Activated CD4-positive, alpha-beta T cell treated with anti-CD3 and anti-CD28 coated beads for 1 hour (primary cell): ENCODE measurements at places on chromosomes 5 and 9.

DNA sequence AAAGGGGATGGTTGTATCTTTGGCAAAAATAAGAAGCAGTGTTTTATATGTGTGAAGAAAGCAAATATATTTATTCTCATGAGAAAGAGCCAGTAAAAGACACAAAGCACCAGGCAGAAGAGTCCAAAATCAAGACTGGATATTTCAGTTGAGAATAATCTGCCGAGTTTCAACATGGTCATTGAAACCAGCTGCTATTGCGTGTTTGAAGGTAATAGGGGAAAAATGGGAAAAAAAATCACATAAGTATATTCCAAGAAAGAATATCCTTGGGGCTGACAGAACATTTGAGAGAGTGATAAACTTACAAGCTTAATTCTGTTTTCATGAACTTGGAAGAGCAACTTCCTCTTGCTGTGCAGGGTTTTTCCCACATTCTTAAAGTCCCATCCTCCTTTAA, 79.9 kb downstream of the ISOC1 start:
- DNase-seq = no peak

DNA sequence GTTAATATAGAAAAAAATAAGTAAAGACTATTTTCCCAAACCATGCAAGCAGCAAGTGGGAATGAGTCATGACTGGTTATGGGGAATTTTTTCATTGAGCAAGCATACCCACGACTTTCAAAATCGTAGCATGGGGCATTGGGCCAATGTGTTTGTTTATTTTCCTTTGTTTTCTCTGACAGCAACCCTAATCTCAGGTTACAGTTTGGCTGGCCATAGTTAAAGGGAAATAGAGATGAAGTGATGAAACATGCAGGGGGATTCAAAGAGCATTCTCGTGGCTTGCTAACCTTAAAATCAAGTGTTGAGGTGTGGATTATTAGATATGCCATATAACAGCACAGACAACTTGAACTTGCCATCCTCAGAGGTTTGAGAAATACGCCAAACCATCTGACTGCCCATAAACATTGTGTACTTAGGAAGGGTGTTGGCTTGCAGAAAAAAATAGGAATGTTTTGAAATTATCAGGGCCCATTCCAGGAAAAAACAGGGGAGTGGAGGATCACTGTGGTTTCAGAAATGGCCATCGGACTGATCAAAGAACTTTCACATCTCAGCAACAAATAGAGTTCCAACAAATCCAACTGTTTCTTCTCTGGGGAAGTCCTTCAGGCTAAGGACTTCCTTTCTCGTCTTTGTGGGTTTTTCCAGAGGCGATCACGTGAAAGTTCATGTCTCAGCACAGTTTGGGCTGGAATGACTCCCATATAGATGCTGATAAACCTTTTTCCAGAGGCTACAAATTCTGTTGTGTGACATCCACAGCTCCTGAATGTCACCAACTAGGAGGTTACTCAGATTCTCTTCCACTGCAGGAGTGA, 259.1 kb downstream of the SYK start:
- no peak for DNase-seq

DNA sequence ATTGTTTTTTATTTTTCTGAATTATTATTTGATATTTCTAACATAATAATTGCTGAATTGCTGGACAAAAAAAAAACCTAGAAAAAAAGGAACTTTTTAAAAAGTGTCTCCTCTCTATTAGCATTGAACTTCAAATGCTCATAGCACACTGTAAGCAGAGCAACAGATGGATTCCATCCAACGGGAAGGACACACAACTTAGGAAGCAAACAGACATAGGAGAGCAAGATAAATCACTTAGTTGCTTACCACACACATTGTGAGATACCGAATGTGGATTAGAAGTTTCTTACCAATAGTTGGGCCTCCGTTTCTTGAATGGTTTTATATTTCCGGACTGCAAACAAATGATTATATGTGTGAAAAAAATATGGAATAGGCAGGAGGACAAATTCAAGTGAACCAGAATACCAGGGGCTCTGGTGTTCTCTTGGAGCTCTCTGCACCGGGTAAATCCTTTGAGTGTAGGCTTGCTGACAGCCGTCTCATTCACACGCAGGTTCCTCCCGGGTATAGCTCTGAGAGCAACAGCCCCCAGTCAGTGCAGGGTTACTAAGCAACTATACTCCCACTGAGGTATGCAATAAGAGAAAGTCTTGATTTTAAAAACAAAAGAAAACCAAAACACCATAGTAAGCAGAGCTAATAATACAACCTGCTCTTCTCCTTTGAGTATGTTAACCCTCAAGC, 217.6 kb downstream of the TMEM167A start:
- no peak for DNase-seq

DNA sequence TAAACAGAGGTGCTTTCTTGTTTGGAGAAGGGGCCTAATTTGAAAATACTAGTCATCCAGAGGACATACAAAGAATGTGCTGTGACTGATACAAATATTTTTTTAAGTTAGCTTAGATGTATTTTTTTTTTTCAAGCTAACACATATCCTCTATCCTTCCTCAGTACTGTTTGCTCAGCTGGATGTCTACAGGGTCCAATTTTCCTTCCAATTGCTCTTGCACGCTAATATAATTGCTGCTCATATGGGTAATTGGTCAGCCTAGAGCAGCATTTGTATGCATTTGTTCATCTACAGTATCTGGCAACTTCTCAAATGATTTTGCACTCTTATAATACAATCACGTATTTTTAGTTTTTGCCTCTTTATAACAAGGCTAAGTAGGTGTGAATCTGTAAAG, 84.7 kb downstream of the ZDHHC21 start:
- DNase-seq = no peak

DNA sequence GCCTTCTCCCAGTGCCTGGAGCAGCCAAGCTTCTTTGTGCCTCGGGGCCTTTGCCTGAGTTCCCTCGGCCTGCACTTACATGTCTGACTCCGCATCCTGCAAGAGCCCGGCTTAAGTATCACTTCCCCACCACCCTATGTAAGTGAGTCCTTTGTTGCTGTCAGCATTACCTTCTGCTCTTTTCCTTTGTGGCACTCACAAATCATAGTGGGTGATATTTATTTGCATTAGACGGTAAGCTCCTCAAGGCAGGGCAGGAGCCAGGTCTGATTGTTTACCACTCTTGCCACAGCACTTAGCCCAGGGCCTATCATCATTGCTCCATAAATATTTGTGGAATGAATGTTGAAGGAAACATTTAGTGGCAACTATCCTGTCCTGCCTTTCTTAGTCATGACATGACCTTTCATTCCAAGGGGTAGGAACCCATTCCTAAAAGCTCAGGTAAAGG, 4.8 kb downstream of the GM2A start:
- DNase-seq = no peak

DNA sequence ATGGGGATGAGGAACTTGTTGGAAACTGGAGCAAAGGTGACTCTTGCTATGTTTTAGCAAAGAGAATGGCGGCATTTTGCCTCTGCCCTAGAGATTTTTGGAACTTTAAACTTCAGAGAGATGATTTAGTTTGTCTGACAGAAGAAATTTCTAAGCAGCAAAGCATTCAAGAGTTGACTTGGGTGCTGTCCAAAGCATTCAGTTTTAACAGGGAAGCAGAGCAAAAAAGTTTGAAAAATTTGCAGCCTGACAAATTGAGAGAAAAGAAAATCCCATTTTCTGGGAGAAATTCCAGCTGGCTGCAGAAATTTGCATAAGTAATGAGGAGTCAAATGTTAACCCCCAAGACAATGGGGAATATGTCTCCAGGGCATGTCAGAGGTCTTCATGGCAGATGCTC, 682.3 kb upstream of the ST8SIA4 start:
- no peak for DNase-seq

DNA sequence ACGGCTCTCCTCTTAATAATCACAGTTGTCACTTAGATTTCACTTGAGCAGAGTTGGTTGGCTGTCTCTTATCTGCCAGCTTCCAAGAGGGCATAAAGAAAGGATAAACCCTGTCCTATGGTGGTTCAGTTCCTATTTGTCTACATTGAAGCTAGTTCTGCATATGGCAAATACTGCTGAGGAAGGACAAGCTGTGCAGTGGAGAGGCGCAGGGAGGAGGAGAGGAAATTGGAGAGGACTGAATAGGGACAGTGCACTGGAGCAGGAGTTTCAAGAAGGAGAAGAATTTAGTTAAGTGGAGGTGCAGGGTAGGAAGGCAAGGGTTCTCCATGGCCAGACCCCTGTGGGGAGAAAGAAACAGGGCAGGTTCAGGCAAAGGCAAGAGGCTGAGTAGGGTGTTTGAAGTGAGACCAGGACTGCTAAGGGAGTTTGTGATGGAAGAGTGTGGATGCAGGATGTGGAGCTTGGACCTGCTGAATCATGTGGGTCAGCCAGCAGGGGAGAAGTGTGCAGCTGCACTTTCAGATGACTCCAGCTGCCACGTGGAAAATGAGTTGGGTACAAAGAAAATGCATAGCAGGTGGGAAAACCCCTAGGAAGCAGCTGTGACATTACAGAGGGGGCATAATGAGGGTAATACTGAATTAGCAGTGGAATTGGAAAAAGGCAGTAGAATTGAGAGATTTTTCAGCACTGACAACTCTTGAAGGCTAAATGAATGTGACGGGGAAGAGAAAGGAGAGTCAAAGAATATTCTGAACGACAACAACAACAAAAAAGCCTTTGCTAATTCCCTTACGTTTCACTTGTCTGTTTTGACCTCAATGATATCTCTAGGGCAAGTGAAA, 66.8 kb downstream of the MAMDC2 start:
- no peak for DNase-seq

DNA sequence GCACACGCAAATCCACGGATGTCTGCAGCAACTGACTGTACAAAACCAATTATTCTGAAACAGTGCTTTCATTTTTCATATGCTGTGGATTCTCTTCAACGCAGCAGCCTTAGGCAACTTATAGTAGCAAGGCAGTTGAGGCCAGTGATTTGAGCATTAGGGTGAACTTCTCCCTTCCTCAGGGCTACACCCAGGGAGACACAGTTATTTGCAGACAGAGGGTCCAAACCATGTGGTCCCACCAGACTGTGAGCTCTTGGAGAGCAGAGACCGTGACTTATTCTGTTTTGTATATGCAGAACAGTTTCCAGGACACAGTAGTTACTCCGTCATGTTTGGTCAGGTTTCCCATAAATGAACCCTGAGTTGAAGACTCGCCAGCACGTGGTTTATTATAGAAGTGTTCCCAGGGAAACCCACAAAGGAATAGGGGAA, 19.0 kb upstream of the WHRN start:
- no peak for DNase-seq

DNA sequence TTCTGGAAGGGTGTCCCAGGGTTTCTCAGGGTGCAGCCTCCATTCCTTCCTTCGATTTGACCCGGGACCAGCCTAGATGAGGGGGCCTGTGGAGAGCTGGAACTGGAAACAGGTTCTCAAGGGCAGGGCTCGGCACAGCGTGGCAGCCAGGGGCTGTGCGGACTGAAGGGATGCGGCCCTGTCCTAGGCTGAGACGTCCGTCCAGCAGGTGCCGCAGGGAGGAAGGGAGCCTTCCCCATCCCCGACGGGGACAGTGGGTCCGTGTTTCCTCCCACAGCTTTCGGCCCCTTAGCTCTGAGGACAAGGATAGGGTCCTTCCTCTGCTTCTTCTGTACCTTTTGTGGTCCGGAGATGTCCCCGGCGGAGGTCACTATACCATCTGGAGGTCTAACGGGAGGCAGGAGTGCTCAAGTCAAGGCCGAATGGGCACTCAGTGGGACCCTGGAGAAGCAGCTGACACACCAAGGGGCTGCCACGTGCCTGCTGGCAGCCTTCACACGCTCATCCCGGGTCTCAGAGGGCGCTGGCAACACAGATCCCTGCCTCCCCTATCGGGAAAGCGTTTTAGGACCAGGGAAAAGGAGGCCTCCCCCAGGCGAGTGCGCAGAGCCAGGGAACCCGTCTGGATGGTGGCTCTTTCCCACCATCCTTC, 49.9 kb downstream of the USP20 start:
- no peak for DNase-seq

DNA sequence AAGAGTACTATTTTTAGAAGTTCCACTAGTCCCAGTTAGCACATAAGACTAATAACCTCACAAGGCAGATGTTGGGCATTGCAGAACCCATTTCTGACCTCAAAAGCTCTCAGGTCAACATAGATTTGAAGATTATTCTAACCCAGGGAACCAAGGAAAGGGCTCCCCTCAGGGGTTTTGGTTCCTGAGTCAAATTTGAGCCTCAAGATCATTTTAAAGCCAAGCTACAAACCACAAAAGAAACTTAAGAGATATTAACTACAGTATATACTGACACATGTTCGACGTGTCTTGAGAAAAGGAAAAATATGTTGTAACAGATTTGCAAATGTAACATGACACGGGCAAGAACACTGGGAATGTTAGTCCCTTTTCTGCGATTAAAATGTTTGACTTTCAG, 88.6 kb downstream of the GNAQ start:
- no peak for DNase-seq

DNA sequence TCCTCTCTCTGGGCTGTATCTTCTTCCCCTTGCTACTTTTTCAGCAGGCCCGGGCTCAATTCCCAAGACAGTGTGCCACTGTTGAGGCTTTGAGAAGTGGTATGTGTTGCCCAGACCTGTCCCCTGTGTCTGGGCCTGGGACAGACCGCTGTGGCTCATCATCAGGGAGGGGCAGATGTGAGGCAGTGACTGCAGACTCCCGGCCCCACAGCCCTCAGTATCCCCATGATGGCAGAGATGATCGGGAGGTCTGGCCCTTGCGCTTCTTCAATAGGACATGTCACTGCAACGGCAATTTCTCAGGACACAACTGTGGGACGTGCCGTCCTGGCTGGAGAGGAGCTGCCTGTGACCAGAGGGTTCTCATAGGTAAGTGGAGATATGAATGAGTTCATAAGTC, 828 bp downstream of the TYRP1 start:
- no peak for DNase-seq

GRCh38 chr9:25003686-25004085, 458.0 kb upstream of the IZUMO3 start:
- DNase-seq = no peak

GRCh38 chr5:4348423-4348822, 752.8 kb downstream of the IRX1 start:
- DNase-seq = no peak

DNA sequence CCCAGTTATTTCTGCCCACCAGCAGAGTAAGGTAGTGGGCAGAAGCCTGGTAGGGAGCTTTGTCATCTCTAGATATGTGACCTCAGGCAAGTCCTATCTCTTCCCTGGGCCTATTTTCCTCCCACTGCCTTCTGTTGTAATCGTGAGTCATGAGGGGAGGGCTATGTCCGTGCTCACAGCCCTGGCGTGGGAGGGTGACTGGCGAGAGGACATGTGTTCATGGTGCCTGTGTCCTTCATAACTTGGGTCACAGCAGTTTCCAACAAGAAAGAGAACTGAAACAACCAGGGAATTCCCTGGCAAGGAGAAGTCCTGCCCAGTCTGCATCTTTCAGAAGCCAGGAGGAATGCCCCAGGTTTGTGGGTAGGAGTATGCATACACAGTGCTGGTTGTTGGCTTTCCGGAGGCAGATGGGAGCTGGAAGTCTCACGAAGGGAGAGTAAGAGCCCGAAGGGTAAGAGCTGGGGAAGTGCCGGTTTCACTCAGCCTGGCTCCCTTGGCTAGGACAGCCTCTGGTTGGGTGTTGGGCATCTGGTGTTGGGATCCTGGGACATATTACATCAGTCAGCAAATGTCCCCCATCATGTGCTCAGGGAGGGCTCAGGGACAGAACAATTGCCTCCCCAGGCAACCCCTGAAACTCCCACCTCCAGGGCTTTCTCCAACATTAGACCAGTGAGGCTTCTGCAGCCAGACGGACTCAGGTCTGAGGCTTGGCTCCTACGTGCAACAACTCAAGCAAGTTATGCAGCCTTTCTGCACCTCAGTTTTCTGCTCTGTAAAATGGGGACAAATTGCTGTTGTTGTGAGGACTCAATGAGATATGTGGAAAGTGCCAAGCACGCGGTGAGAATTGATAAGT, 4.3 kb upstream of the TIFAB start:
- no peak for DNase-seq
